ENCODE measurements at places on chromosomes 7 and 10. TPM values are rescaled to one million over a fixed set of nuclear protein-coding genes. Genes with fewer than 3 reads are reported as not detected.

GSTK1 gene
- 132 TPM for total RNA-seq

LIPN gene
- not detected for total RNA-seq

ZNF518A gene
- 5.9 TPM for total RNA-seq

OR2A42 gene
- not detected for total RNA-seq

CFAP69 gene
- 8.4 TPM for total RNA-seq

UCMA gene
- not detected for total RNA-seq

DYNC1I1 gene
- 1.9 TPM for total RNA-seq

Measured in cardiac ventricle fibroblast (primary cell).